ENCODE measurements at places on chromosomes 11 and 22. TPM values are rescaled to one million over a fixed set of nuclear protein-coding genes. Genes with fewer than 3 reads are reported as not detected.

Gene NCAM1
- 4.2 TPM for total RNA-seq

Gene CABP4
- total RNA-seq: not detected

Gene IGLL1
- total RNA-seq: not detected

Gene AMPD3
- total RNA-seq: 23.6 TPM

Gene OR8A1
- under 0.01 TPM for total RNA-seq

All from hair follicle dermal papilla cell (primary cell).